ENCODE measurements at places on chromosomes 11 and 22. TPM values are rescaled to one million over a fixed set of nuclear protein-coding genes. Genes with fewer than 3 reads are reported as not detected.
A peak's percentile ranks its signal among the peaks of the same experiment; 100 is the strongest.

GRCh38 chr22:26667140-26667539, 9.8 kb downstream of the MIAT start:
- H3K4me3 ChIP-seq, result no peak overlapping the region
- no peaks in the 10 kb centered on the region for H3K36me3 ChIP-seq
- H3K27me3 ChIP-seq, result no peaks in the 10 kb centered on the region
- H3K27ac ChIP-seq, result no peak overlapping the region
- H3K4me1 ChIP-seq, result peaks cover 48% of the 10 kb centered on the region
- no peak for DNase-seq

DNA sequence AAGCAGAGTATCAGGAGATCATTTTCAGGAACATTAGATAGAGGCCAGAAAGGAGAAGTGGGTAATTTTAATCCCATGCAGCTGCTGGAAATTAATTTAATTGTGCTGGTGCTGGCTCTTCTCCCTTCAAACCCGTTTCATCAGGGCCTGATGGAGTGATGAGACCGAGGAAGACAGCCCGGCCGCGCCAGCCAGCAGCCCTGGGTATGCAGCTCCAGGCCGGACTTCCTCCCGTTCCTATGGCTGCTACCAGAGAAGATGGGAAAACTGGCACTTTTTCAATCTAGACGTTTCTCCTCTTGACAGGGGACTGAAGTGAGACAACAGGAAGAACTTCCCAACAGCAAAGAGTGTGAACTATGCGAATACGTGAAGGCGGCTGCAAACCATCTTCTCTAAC, 24.6 kb upstream of the ZBTB16 start:
- H3K4me1 ChIP-seq, result no peaks in the 10 kb centered on the region
- no peak overlapping the region for H3K4me3 ChIP-seq
- H3K27me3 ChIP-seq, result peaks cover 7% of the 10 kb centered on the region
- no peaks in the 10 kb centered on the region for H3K36me3 ChIP-seq
- DNase-seq, result no peak
- H3K27ac ChIP-seq, result no peak overlapping the region

- no peaks in the 10 kb centered on the region for H3K4me1 ChIP-seq
- no peak overlapping the region for H3K4me3 ChIP-seq
- H3K27me3 ChIP-seq, result no peaks in the 10 kb centered on the region
- no peaks in the 10 kb centered on the region for H3K36me3 ChIP-seq
- H3K27ac ChIP-seq, result no peak overlapping the region
- DNase-seq, result no peak
These were observed 131.9 kb upstream of the ZC3H12C start for GRCh38 chr11:109961261-109961660.

DNA sequence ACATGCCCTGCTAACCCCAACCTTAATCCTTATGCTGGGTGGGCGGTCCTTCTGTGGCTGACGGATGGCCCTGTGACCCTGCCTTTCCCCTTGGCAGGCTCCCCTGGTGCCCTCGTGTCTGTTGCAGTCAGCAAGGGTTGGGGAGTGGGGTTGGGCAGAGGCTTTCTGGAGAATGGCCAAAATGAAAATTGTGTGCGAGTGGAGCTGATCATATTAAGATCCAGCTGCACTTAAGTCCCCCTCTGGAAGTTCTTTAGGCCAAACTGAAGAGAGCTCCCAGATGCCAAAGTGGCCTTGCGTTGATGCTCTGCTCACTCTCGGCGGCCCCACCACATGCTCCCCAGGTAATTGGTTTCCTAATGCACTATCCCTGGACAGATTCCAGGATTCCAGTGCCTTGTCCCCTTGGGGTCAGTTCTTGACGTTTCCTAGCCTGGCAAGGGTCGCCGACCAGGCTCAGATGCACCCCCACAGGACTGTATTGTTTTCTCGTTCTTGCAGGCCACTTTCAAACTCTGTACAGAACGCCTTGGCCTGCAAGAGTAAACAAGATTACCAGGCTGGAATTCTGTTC, 16.4 kb upstream of the C11orf96 start:
- no peak for DNase-seq
- no peak overlapping the region for H3K27ac ChIP-seq
- H3K36me3 ChIP-seq, result peaks cover 10% of the 10 kb centered on the region
- peaks cover 10% of the 10 kb centered on the region for H3K4me1 ChIP-seq

GRCh38 chr11:92284558-92284957, 59.9 kb downstream of the FAT3 start:
- H3K27ac ChIP-seq, result no peak overlapping the region
- H3K4me1 ChIP-seq, result no peaks in the 10 kb centered on the region
- H3K36me3 ChIP-seq, result no peaks in the 10 kb centered on the region
- no peak overlapping the region for H3K4me3 ChIP-seq
- H3K27me3 ChIP-seq, result no peaks in the 10 kb centered on the region

- H3K4me1 ChIP-seq, result peaks cover 58% of the 10 kb centered on the region
- peaks cover 40% of the 10 kb centered on the region for H3K36me3 ChIP-seq
- no peak for DNase-seq
- peak overlapping the region; percentile 34 for H3K4me3 ChIP-seq
- H3K27me3 ChIP-seq, result no peaks in the 10 kb centered on the region
- H3K27ac ChIP-seq, result peak overlapping the region; percentile 97
These were observed 62.7 kb downstream of the MICAL2 start for GRCh38 chr11:12173111-12173510.

- peak overlapping the region; percentile 9 for H3K27ac ChIP-seq
- no peak for DNase-seq
- H3K36me3 ChIP-seq, result peaks cover 19% of the 10 kb centered on the region
- H3K4me1 ChIP-seq, result peaks cover 51% of the 10 kb centered on the region
These were observed 43.9 kb downstream of the KDM2A start for GRCh38 chr11:67163006-67163405.

The FLRT1 gene
- total RNA-seq, result 0.25 TPM

The ANO3 gene
- not detected for total RNA-seq

The SCN2B gene
- not detected for total RNA-seq
